ENCODE measurements at places on chromosomes 5 and 9.

DNA sequence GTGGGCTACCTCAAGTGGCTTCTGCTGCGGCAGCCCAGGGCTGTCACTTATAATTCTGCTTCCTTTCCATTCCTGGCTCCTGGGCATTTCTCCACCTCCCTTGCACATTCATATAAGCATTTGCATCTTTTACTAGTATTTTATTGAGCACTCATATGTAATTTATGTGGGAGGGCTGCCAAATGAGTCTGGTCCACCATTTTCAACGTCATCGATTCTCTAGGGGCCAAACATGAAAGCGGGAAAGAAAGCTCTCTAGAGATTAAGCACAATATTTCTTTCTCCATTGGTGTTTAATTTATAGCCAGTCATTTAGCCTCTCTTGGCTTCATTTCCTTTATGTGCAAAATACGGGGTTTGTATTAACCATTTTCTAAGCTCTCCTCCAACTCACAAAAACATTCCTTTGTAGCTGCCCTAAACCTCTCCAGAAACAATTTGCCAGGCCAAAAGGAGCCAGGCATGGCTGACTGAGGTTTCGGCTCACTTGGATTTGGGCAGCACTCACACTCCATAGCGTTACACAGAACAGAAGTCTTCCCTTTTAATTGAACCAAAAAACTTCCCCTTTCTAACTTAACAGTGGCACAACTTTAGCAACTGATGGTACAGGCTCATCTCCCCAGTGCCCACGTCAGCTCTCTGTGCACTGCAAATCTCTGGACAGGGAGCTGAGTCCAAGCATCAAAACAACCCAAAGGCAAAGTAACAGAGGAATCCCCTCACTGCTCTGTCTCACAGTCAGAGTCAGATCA, 183.5 kb downstream of the ROR2 start:
- no peak for DNase-seq

GRCh38 chr9:15294604-15295003, 12.4 kb downstream of the TTC39B start:
- DNase-seq: no peak

DNA sequence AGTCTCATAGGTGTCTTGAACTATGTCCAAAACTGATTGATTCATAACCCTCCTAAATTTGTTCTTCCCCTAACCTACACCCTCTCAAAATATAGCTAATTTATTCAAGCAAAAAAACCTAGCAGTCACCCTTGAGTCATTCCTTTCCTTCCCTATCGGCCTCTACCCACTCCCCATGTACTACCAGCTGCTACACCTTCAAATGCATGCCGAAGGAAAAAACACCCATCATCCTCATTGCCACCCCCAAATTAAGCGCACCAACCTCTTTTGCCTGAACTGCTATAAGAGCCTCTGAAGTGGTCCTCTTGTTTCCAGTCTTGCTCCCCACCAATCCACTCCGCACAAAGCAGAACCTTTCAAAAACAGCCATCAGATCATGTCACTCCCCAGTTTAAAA, 12.6 kb downstream of the LIFR start:
- no peak for DNase-seq

GRCh38 chr5:100505984-100506670, 29.0 kb upstream of the FAM174A start:
- no peak for DNase-seq

DNA sequence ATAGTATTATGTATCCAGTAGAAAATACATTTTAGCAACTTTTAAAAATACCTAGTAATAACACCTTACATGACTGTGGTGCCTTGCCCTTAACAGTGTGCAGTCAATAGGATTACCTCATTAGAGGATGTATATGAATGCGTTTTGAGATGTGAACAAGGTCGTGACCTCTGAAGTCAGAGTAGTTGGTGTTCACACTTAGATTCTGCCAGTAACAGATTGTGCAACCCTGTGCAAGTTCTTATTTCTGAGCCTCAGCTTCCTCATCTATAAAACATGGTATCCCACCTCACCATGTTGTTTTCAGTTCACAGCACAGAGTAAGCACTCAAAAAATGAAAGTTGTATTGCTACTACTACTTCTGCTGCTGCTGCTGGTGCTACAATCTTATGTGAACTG, 347.3 kb downstream of the KDM4C start:
- no peak for DNase-seq

All from stimulated activated CD4-positive, alpha-beta T cell treated with anti-CD3 and anti-CD28 coated beads, Interleukin-4, amount 100 ng/mL, for 4 hours (primary cell).